Esophagus muscularis mucosa (tissue), 4 donors: ENCODE measurements at places on chromosomes 12 and 14.

GRCh38 chr12:107159384-107159900 lies 66.1 kb upstream of the CRY1 start:
- peak; percentile 34 for DNase-seq

DNA sequence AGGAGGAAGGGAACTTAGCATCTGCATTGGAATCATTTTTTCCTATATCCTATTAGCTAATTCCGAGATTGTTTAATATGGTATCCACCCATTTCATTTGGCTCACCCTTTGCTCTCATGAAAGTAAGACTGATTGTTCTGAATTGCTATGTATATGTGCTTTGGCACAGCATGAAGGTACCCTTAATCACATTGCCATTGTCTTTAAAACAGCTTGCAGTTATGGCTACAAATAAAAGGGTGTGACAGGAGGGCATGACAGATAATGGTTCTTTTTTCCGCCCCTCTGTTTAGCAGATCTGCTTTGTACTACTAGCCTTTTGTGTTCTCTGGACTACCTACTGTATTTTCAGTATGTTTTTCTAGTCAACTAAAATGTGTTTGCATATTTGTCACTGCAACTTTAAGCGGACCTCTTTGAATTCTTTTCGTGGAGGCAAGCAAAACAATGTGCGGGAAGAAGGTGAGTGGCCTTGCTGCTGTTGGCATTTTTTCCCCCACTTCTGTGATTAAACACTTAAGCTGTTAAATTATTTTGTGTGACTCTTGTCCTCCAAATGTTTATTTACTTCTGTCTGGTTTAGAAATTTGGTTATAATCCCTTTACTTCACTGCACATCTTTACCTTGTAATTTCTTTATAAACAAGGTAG lies 35.8 kb downstream of the FBXO34 start:
- DNase-seq: no peak

DNA sequence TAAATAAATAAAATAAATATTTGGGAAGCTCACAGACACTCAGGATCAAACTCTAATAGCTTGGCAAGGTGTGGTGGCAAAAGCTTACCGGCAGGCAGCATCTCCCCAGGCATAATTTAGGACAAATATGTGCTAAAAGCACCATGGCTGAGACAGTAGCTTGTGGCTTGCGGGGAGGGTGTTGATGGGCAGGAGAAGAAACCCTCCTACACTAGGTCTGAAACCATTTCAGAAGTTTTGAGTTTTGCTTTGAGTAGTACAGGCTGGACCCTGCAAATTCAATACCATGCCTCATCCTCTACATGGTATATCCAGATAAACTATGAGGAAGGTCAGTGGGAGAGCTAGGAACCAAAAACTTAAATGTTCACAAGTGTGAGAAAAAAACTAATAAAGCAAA lies 33.1 kb downstream of the MAP3K9 start:
- no peak for DNase-seq

- DNase-seq: no peak
These were observed 268.4 kb upstream of the AMIGO2 start for GRCh38 chr12:47348206-47348605.

DNA sequence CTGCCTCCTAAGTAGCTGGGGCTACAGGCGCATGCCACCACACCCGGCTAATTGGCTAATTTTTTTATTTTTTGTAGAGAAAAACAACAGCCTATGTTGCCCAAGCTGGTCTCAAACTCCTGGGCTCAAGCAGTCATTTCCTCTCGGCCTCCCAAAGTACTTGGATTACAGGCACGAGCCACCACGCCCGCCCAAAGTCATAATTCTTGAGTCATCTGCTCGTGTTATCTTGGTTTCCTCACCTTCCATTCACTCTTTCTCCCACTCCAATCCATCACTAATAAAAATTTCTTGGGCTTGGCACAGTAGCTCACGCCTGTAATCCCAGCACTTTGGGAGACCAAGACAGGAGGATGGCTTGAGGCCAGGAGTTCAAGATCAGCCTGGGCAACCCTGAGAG lies 32.0 kb downstream of the ITGA7 start:
- DNase-seq: no peak

GRCh38 chr12:4116251-4117111 lies 157.1 kb upstream of the CCND2 start:
- no peak for DNase-seq

GRCh38 chr12:16056910-16057309 lies 145.8 kb downstream of the DERA start:
- DNase-seq: no peak

DNA sequence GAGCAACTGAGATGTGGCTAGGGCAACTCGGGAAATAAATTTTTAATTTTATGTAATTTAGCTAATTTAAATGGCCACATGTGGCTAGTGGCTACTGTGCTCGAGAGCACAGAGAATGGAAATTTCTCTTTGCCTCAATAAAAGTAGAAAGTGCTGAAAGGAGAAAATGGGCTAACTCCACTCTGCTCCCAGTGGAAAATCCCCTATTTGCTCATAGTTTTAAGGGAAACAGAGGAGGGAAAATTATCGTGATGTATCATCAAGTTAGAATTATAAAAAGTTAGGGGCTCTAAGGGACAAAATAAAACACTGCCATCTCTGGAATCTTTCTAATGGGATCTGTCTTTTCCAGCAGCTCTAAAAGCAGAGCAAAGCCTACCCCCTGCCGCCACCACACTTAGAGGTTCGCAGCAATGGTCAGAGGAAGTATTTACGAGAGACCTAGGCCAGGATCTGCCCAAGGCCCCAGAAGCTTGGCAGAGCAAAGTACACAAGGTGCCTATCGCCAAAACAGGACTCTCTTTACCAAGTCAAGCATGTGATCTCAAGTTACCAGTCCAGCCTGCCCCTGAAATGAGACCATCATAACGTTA lies 220.7 kb downstream of the PPM1H start:
- DNase-seq: no peak

GRCh38 chr14:93033983-93034670 lies 81.6 kb downstream of the ITPK1 start:
- DNase-seq: no peak

DNA sequence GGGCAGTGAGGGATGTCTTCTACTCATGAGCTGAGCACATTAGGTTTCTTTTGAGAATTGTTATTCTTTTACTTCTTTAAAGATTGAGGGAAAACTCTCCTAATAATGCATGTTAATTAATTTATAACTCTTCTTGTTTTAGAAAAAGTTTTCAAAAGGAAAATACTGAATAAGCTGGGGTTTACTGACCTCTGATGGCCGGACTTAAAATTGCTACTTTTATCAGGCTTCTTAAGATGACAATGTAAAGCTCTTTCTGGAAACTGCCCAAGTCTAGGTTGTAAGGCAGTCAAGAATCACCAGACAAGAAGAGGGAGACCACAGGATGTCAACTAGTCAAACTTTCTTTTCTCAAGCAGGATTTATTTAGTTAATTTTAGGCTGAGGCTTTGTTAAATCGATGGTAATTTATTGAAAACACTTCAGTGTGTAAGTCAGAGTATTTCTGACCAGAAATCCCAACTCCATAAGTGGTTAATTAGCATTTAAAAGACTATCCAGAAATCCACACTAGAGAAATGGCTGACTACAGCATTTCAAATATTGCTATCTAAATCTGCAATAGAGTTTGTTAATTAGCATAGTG lies 82.1 kb downstream of the AVPR1A start:
- no peak for DNase-seq

DNA sequence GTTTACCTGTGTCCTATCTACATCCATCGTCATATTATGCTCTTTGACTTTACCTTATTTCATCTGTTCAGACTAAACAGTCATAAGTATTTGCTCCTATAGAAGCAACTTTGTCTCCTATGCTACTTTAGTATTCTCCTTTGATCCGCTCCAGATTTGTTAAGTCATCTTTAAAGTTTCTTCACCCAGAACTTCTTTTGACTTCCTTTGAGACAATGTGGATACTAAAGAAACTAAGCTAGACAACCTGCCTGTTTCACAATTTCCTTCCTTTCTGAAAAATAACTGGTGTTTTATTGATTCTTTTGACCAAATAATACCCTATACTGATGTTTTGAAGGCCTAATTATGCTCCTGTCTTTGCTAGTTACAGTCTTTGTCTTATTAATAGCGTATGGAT lies 30.0 kb upstream of the LRRK2 start:
- no peak for DNase-seq

DNA sequence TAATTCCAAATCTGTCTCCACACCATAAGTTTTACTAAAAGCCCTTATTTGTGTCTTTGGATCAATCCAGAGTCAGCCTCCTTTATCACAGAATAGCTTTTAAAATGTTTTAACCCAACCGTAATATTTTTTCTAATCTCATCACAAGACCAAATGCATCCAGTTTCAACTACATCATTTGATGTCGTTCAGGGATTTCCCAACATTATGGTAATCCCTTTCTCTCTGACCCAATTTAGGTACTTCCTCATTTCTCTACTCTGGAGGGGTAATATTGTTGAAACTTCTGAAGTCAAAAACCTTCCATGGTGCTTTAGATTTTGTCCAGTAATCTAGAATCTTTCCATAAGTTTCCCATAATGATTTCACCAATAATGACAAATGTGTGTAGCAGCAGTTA lies 596.8 kb downstream of the SOX5 start:
- no peak for DNase-seq

GRCh38 chr12:110007881-110008280 lies 8.7 kb downstream of the ANKRD13A start:
- DNase-seq: no peak

DNA sequence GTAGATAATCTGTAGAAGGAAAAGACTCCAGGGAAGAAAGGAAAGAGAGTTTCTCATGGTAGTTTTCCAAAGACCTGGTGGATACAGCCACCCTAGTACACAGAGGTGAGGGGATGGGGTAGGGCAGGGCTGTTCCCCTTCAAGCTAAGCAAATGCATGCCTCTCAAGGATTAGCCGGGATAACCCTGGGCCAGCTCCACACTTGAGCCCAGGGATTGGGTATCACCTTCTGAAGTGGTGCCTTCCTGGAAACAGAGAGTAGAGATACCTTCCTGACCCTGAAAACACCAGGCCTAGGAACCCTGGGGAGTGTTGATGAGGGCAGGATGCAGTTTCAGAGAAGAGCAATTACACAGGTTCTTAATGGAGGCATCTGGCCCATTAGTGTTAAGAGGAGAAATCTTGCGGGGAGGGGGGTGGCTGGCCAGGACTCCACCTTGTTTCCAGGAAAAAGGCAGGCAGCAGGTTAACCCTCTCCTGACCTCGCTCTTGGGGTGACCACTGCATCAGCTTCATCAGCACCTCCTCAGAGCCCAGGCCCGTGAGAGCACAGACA lies 106.9 kb upstream of the TMEM233 start:
- DNase-seq: no peak

DNA sequence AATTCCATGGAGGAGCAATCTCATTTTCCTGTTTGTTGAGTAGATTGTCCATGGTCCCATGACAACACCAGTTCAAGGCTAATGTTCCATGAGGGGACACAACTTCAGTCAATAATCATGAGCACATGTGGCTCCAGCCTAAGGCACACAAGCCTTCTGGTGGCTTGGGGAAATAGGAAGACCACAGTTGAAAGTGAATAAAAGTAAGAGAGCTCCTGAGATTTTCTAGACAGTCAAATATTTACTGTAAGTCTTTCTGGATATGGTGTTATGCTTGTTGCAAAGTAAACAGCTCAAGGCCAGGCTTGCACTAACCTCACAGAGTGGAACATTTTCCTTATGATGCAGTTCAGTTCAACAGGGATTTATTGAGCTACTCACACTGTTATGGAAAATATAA lies 206.9 kb upstream of the SLC38A2 start:
- DNase-seq: no peak

- DNase-seq: no peak
These were observed 75.7 kb upstream of the DICER1 start for GRCh38 chr14:95232894-95233584.

DNA sequence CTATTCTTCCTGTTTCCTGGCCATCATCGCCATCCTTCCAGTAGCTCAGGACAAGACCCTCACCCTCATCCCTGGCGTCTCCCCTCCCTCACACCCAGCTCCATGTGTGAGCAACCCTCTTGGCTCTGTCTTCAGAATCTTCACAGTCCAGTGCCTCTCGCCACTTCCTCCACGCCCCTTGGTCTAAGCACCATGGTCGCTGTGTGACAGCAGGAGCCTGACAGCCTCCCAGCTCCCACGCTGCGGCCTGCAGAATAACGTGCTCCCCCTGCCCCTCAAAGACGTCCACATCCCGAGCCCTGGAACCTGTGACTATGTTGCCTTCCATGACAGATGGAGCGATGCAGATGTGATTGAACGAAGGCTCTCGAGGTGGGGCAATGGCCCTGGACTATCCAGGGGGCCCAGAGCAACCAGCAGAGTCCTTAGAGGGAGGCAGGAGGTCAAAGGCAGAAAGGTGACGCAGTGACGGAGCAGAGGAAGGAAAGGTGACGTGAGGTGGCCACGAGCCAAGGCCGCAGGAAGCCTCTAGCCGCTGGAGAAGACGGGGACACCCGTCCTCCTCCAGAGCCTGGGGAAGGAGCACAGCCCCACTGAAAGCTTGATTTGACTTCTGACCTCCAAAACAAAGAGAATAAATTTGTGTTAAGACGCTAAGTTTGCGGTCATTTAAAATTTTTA lies 139.8 kb downstream of the CALM1 start:
- DNase-seq: no peak

- DNase-seq: no peak
These were observed 61.5 kb downstream of the SPATS2 start for GRCh38 chr12:49428793-49429192.

GRCh38 chr12:128137140-128137539 lies 129.8 kb upstream of the TMEM132C start:
- no peak for DNase-seq

DNA sequence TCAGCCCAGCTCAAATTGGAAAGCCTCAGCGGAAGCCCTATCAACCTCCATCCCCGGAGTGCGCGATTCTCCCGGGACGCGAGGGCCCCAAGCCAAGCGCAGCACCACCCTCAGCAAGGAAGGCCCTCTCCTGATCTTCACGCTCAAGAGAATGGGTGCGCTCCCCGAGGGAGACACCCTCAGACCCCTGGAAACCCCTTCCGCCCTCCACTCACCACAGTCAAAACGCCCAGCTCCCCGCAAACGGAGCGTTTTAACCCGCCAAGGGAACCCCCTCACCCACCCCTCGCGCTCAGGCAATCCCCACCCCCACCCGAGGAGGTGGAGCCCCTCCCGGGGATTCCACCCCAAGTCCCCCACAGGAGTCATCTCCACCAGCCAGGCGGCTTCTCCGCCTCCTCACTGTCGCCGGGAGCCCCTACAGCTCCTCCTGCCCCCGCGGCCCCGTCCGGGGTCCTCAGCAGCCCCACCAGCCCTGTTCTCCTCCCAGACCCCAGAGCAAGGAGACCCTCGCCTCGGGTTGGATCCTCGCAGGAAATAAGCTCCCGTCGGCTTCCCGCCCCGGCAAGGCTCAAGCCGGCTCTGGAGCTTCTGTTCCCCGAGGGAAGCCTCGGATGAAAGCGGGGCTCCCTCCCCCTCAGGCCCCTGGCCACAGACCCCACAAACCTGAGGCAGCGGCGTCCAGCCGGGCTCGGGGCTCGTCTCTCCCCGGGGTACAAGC lies 507 bp downstream of the BAZ2A start:
- DNase-seq: no peak
